ENCODE measurements at places on chromosomes 16 and 17.

DNA sequence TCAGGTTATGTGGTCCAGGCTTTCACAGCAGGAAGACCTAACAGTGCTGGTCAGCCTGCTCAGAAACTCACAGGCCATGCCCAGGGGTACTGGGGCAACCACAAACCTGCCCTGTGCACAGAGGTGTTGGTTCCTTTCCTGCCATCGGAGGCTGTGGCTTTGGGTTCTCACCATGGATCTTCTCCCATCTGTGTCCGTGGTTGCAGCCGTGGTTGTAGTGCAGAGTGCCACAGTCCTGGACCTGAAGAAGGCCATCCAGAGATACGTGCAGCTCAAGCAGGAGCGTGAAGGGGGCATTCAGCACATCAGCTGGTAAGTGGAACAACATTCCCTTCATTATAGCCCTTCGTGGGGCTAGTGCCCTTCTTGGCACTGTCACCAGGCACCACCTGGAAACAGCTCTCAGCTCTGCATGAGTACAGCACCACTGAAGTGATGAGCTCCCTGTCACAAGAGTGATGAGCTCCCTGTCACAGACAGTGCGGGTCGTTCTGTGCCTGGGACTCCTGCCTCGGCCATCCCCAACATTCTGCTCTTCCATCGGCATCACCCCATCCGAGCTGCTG is 2.0 kb downstream of the SNRNP25 start:
- no peak for DNase-seq

- DNase-seq = no peak
Observed at GRCh38 chr16:4814542-4815173, 12.2 kb upstream of the ROGDI start.

- no peak for DNase-seq
Observed at GRCh38 chr16:74447578-74447977, 26.3 kb upstream of the CLEC18B start.

DNA sequence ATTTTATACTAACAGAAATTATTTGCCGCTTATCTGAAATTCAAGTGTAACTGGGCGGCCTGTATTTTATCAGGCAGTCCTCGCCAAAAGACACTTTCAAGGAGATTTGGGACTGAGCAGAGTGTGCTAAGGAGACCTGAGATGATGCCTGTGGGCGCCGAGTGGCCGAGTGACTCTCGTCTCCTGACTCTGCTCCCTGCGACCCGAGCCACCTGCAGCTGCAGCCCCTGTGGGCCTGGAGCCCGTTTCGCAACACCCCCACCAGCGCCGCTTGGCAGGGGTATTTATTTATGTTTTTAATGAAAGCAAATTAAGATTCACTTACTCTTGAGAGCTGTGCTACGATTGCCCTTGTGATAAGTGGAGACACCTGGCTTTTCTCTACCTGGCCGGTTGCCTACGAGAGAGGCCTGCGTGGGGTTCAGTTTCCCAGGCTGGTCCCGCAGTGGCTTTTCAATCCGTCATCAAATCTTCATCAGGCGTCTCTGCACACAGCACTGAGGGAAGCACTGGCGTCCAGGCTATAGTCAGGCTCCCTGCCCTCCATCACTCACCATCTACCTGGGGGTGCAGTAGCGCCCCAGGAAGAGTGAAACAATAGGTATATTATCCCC is 124.0 kb downstream of the SEC14L1 start:
- DNase-seq = no peak

GRCh38 chr17:69967910-69968411 is 107.1 kb upstream of the KCNJ16 start:
- DNase-seq = no peak

DNA sequence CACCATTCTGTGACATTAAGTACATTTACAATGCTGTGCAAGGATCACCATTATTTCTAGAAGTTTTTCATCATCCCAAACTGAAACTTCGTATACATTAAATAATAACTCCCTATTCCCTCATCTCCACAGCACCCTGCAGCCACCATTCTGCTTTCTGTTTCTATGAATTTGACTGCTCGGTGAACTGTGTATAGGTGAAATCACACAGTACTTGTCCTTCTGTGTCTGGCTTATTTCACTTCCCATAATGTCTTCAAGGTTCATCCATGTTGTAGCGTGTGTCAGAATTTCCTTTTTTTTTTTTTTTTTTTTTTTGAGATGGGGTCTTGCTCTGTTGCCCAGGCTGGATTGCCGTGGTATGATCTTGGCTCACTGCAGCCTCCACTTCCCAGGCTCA is 20.4 kb downstream of the RAP1GAP2 start:
- DNase-seq = no peak

GRCh38 chr17:73595479-73595878 is 48.8 kb downstream of the SDK2 start:
- no peak for DNase-seq

GRCh38 chr16:8594149-8594666 is 3.9 kb upstream of the TMEM114 start:
- no peak for DNase-seq

DNA sequence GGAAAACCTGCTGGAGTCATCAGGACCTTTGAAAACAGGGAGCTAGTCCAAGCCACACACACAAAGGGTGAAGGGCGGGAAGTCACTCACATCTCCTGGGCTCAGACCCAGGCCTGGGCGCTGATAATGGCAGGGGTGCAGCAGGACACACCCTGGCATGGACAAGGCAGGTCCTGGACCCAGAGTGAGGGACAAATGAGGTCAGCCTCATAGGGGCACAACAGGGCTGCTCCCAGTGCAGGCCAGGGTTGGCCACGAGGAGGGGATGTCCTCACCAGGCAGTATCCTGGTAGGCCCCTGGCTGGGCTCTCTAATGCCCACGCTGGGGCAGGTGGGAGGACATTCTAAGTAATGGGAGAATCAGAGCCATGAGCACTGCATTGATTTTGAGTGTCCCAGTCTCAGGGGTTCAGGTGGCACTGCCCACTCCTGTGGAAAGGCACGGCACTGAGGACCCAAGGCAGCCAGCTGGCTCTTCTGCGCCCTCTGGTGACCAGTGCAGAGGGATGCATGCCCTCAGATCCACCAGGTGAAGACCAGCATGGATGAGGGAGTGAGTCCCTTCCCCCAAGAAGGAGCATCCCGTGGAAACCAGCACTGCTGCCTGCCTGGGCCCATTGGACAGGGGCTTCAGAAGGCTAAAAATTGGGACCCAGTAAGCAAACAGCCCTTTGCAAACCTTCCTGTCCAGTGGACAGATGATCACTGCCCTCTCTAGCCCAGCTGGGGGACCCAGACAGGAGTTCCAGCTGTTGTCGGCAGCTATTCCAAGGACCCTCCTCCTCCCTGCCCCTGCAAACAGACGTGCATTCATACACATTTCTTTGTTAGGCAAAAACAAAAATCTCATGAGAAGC is 23.4 kb upstream of the SREBF1 start:
- DNase-seq = peak; percentile 56

DNA sequence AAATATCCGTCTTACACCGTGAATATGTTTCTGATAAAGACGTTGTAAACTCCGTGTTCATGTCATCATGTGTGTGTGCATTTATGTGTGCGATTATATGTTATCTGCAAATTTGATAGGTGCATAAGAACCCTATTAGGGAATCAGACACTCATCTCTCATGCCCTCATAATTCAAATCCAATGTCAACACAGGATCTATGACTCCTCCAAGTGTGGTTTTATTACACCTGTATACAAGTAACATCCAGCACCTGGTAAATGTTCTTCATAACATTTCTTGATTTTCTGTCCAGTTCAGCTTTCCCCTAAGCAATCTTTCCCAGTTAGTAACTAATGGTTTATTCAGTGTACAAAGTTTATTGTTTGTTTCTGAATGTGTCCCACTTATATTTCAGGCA is 681.9 kb downstream of the CDH11 start:
- no peak for DNase-seq

- no peak for DNase-seq
Observed at GRCh38 chr16:66752958-66753357, 1.5 kb upstream of the DYNC1LI2 start.

DNA sequence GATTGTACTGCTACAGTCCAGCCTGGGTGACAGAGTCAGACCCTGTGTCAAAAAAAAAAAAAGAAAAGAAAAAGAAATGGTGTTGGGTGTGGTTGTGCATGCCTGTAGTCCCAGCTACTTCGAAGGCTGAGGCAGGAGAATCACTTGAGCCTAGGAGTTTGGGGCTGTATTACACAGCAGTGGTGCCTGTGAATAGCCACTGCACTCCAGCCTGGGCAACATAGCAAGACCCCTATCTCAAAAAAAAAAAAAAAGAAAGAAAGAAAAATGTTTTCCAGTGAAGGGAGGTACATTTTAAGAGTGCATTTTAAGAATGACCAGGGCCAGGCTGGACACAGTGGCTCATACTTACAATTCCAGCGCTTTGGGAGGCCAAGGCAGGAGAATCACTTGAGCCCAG is 6.3 kb downstream of the ARL2BP start:
- DNase-seq = no peak

DNA sequence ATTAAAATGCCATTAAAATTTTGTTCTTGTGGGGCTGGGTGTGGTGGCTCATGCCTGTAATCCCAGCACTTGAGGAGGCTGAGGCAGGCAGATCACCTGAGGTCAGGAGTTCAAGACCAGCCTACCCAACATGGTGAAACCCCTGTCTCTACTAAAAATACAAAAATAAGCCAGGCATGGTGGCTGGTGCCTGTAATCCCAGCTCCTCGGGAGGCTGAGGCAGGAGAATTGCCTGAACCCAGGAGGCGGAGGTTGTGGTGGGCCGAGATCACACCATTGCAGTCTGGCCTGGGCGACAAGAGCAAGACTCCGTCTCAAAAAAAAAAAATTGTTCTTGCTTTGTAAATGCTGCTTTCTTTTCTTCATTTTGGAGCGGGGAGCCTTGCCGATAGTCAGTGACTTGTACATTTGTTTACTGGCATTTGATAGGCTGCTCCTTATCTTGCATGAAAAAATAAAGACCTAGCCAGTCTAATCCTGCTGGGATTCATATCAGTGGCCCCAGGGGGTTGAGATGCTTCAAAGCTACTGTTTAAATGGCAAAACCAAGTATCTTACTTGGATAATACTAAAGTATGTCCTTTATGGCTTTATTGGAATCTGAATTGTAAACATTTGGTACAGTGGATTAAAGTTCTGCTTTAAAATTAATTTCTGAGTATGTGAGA is 3.3 kb upstream of the CLTC start:
- DNase-seq = no peak

GRCh38 chr17:61587242-61587641 is 3.8 kb downstream of the NACA2 start:
- DNase-seq = no peak

DNA sequence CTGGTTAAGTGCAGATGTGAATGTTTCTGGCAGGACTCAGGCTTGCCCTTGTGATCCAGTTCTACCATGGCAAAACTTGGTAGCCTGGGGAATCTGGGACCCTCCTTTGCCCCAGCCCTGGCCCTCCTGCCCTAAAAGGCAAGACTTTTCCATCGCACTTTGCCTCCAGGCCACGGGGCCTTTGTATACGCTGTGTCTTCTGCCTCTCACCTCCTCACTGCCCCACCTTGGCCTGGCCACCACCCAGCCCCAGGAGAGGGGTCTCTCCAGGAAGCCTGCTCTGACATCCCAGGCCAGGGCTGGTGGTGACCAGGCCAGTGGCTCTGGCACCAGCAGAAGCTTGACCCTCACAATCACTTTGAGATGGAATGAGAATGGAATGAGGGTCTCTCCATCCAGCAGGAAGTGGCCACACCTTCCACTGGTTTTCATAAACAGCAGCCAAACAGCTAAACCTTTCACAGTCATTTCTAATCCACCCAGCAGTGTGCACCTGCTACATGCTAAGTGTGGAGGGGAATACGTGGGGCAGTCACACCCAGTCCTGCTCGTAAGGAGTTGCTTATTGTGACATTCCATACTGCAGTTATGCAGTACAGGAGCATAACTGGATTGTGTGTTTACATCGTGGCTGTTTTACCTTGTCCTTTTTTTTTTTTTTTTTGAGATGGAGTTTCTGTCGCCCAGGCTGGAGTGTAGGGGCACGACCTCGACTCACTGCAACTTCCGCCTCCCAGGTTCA is 1.6 kb upstream of the MRPL38 start:
- no peak for DNase-seq

GRCh38 chr17:39652587-39653315 is 12.4 kb upstream of the TCAP start:
- DNase-seq = no peak

DNA sequence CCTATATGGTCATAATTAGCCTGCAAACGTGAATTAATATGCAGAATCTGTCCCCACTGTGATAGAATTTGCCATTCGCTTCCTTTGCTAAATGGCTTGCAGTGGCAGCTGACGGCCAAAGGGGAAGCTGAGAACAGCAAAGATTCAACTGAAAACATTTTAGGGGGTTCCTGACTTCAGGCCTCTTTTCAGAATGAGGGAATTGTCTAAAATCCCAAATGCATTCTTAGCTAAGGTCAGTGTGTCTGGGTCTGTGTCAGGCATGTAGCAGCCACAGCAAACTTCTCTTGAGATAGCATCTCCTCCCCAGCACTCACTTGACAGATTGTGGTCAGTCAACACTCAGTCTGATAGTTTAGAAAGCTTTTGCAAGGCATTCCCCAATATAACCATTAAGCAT is 701.1 kb downstream of the WWOX start:
- no peak for DNase-seq

- no peak for DNase-seq
Observed at GRCh38 chr17:65198653-65199382, 61.6 kb downstream of the RGS9 start.

- DNase-seq = no peak
Observed at GRCh38 chr16:142405-142967, 4.0 kb upstream of the NPRL3 start.

DNA sequence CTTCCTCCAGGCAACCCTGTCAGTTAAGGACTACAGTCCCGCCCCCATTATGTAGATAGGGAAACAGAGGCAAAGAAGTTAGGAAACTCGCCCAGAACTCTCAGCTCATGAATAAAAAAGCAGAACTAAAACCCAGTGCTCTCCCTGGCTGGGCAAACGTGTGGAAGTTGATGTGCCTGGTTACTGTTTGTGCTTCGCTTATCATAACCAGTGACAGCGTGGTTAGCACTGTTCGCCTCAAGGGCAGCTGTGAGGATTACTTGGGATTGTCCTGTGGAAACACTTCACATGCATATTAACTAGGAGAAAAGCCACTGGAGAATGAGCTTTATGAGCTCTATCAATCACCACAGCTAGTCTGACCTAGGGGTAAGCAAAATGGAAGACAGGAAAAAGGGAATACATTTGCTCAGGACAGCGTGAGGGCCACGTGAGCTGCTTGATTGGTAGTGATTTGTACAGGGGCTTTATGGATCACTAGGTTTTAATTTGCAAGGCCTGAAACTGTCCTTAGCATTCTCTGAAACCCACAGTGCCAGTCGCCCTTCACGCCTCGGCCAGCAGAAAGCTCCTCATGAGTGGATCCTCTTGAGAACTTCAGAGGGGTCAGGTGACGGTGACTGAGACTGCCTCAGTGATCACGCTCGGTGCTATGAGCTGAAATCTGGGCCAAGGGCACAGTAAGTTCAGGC is 19.9 kb downstream of the CYB5D2 start:
- DNase-seq = no peak

- no peak for DNase-seq
Observed at GRCh38 chr17:64040206-64040605, 19.8 kb upstream of the ICAM2 start.

DNA sequence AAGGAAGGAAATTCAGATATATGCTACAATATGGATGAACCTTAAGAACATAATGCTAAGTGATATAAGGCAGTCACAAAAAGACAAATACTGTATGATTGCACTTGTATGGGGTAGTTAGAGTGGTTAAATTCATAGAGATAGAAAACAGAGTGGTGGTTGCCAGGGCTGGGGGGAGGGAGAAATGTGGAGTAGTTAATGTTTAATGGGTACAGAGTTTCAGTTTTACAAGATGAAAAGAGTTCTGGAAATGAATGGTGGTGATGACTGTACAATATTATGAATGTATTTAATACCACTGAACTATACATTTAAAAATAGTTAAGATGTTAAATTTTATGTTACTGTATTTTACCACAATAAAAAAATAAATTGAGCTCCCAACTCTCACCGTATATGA is 157.9 kb downstream of the TOX3 start:
- DNase-seq = no peak
